Esophagus squamous epithelium (tissue), 5 donors: ENCODE measurements at places on chromosomes 7 and 10.

- no peak for DNase-seq
Observed at GRCh38 chr7:25922296-25922695, 229.7 kb upstream of the NFE2L3 start.

DNA sequence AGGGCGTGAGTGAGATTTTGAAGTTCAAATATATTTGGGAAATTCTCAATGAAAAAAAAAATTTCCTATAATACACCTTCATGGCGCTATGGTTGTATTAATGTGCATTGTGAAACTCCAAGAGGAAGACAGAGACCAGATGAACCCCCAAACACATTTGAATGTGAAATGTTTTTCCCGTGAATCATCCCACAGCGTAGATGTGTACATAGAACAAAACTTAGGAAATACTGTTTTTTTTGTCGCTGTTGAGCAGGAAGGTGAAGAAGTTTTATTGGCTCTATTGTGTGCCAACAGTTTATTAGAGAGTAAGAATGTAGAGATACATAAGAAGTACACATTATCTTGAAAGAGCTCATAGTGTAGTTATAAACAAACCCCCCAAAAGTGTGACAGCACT, 134.0 kb downstream of the KCND2 start:
- DNase-seq = no peak

DNA sequence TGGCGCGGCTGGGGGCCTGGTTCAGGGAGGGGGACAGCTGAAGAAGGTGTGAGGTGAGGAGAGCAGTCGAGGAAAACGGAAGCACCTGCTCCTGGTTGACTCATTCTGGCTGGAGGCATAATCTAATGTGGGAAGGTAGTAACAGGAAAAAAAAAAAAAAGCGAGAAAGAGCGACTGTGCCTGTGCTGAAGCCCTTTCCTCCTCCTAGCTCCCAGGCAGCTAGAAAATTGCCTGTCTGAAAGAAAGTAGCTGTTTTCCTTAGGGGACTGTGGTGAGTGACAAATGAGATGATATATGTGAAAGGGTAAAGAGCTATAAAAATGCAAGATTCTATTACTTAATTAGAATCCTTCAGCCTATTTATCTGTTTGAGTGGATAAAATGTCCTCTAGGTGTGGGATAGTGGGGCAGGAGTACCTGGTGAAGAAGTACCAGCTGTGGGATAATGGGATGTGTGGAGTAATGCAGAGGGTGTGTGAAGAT, 4.9 kb upstream of the MEST start:
- no peak for DNase-seq

- no peak for DNase-seq
Observed at GRCh38 chr10:28842321-28842720, 165.0 kb downstream of the BAMBI start.

- DNase-seq = no peak
Observed at GRCh38 chr10:43647576-43647975, 1.1 kb downstream of the ZNF32 start.

GRCh38 chr10:62732841-62733653, 71.5 kb upstream of the ADO start:
- DNase-seq = no peak

DNA sequence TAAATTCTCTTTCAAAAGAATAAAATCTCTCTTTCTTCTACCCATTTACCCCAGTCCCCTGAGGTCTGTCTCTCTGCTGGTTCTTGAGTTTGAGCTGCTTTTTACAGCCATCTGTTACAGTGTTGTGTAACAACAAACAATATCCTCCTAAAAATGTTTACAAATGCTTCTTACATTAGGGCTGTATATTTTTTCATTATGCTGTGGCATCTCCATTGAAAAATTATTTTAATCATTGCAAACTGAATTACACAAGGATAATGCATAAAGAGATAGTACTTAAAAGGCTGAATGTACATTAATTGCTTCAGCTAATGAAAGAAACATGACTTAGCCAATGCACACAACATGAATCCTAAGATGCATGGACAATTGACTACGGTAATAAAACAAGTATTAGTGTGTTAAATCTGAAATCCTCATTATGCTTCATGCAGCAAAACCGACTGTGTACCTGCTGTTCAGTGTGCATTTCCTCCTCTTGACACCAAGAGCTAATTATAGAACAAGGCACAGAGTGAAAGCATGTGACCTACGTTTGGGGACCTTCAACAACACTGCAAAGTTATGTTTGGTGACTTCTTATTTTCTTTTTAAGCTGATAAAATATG, 181.7 kb upstream of the RHOBTB1 start:
- no peak for DNase-seq

DNA sequence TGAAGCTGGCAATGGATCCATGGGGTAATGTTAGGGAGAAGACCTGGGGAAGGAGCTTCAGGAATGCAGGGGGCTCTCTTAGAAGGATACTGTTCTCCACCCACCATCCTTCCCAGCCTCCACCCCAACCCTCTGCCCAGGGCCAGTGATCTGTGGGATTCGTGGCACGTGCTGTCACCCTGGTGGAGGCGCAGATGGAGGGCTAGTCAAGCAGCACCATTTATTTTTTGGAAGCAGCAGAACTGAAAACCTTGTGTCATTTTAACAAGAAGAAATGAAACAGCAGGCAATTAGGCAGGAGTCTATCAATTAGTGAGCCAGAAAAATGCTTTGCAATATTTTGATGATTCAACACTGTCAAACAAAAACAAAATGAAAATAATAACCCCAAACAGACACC, 155.9 kb downstream of the SH2D4B start:
- DNase-seq = no peak

GRCh38 chr7:112014347-112014746, 191.9 kb downstream of the DOCK4 start:
- DNase-seq = no peak

GRCh38 chr10:11631890-11632587, 20.6 kb upstream of the USP6NL start:
- no peak for DNase-seq

DNA sequence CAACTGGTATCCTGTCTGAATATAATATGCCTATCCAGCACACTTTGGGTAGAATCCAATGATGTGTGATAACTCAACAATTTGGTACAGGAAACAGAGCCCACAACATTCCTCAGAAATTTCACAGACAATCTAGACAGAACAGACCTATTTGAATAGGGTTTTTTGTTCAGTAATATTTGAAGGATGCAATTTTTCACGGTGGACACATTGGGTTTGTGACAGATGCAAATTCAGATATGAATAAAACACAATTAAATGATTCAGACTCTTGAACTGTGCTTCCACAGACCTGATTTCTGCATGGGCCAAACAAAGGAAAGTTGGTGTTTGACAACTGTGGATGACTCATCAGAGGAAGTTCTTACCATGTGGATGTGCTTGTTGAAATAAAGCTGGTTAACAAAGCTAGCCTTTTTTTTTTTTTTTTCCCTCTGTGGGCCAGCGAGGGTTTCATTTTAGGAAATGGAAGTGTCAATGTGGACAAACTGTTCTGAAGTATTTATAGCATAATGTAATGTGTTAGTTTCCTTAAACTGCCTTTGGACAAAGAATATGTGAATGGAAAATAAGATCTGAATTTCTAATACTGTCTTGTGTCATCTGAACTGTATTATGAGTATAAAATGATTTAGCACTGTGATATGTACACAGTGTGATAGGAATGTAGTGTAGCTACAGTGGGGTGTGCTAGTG, 43.2 kb upstream of the FAM133B start:
- no peak for DNase-seq

DNA sequence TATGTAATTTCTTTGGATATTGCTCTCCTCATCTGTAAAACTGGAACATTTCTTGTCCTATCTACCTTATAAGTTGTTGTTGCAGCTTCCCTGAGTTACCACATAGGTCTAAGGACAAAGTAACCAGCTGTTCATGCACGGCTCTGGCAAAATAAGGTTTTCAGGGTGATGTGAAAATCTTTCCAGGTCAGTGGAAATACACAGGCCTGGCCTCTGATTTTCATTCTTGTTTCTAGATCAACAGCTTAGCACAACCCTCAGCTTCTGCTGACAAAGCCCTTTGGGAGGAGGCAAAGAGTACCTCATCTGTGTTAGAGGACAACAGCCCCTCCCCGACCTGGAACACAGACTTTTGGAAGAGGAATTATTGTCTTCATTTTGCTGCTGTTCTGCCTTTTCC, 117.5 kb upstream of the AGK start:
- DNase-seq = no peak

DNA sequence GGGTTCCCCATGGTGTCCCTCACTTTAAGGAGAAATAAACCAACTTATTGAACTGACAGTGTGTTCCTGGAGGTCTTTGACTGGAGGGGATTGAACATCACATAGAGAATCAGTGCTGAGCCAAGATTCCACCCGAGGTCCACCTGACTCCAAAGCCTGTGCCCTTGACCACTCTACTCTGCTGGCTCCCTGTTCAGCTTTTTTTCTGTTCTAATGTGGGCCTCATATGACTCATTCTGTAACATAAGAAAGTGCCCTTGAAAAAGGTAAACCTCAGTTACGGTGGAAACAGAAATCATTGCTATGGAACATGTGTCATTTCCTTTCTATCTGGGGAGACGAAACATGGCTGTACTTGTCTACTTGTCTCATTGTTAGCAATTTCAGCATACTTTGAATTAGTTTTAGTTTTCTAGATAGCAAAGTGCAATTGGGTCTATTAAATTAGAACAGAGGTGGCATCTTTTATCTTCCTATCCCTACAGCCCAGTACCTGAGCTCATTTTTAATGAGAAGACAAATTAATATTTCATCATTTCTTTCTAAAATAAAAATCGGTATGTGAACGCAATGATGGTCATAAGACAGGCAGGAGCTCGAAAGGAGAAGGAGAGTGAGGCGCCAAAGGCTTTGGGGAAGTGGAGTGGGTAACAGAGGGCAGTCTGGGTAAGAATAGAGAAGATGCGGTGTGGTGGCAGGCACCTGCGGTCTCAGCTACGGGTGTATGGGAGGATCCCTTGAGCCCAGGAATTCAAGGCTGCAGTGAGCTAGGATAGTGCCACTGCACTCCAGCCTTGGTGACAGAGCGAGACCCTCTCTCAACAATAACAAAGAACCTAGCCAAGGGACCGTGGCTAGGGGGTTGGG, 1.5 kb downstream of the GSDME start:
- no peak for DNase-seq
